Lower lobe of right lung (tissue), 2 donors: ENCODE measurements at places on chromosomes 1 and 21. TPM values are rescaled to one million over a fixed set of nuclear protein-coding genes. Genes with fewer than 3 reads are reported as not detected.

- DNase-seq, result no peak
Observed at GRCh38 chr1:33147997-33148314, 33.9 kb downstream of the TRIM62 start.

DNA sequence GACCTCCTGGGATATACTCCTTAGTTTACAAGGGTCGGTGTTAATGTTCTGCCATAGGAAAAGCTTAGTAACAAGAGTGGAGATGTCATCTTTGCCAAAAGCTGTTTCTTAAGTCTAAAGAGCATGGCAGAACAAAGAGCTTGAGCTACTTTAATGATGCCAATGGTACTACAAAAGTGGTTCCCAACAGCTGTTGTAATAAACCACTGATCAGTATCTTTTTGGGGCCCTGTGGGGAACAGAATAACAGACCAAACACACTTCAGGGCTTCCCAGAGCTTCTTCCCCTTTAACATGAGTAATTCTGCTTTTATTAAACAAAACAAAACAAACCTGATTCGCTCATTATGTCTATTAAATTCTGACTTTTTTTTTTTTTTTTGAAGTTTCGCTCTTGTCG is 116.3 kb downstream of the NCAM2 start:
- DNase-seq, result no peak

DNA sequence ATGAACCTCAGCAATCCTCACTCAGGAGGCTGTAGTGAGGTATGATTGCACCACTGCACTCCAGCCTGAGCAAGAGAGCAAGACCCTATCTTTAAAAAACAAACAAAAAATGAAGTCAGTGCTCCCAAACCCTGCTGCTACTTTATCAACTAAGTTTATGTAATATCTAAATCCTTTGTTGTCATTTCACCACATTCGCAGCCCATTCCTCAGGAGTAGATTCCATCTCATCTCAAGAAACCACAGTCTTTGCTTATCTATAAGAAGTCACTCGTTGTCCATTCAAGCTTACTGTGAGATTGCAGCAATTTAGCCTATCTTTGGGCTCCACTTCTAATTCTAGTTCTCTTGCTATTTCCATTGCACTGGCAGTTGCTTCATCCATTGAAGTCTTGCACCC is 44.3 kb upstream of the RGL1 start:
- no peak for DNase-seq

GRCh38 chr1:28512058-28512611 is 6.3 kb downstream of the RCC1 start:
- no peak for DNase-seq

DNA sequence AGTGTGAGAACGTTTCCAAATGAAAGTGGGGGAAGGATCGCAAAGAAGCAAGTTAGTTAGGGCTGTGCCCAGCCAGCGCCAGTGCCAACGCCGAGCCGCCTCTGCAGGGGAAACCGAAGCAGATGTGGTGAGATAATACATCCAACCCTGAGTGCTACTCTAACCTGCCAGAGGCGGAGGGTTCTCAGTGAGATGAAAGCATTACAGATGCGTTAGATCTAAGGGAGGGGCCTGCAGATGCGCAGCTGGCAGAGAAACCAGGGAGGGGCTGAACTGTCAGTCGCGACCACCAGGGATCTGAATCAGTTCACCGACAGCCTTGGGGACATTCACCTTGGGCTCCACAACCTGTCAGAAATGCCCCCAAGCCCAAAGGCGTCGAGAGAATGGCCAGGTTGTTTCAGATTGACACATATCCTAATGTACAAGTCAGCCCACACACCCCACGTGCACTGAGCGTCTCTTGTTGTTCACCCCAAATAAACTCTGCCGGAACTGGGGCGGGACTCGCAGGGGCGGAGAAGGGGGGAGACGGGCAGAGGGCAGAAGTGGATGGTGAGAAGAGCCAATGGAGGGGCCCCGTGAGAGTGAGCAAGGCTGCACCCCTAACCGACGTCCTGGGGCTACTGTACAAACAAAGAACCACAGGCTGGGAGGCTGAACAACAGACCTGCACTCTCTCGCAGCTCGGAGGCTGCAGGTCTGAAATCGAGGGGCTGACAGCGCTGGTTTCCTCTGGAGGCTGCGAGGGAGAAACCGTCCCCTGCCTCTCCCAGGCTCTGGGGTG is 8.7 kb upstream of the UMODL1 start:
- DNase-seq, result peak; percentile 86

DNA sequence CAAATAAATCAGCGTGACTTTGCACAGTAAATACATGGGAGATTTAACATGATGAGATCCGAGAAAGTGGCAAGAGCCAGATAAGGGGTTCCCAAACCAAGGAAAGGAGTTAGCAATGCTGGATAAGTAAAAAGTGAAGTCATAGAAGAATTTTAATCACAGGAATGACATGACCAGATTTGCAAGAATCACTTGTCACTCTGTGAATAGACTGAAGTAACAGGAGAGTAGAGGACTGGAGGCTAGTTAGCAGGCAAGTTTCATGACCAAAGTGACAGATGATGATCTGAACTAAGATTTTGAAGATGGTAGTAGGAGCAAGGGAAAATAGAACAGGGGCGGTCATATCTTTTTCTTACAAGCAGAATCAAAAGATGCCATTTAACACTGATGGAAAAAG is 8.4 kb downstream of the CFH start:
- no peak for DNase-seq

DNA sequence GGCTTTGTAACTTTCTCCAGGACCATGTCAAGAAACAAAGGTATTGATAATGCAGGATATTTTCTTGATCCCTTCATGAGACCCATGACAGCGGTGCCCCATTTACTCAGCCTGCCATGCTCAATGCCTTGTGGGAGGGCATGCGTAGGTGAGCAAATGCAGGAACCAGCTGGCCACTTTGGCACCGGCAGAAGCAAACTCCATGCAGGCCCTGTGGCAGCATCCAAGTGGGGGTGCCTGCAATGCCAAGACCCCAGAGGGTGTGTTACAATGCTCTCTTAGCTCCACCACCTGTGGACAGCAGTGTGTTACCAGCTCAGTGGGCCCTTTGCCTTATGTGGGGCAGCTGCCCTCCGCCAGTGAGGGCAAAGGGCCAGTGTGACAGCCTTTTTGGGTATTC is 108.1 kb downstream of the ATP1B1 start:
- no peak for DNase-seq

- no peak for DNase-seq
Observed at GRCh38 chr1:224168859-224169380, 14.1 kb upstream of the DEGS1 start.

- no peak for DNase-seq
Observed at GRCh38 chr1:190138266-190138665, 339.4 kb downstream of the BRINP3 start.

GRCh38 chr1:157352216-157352615 is 200.1 kb downstream of the FCRL5 start:
- DNase-seq, result no peak

- no peak for DNase-seq
Observed at GRCh38 chr21:42413093-42413492, 9.4 kb downstream of the UBASH3A start.

GRCh38 chr21:31972622-31973021 is 99.8 kb downstream of the HUNK start:
- DNase-seq, result no peak

GRCh38 chr1:187645651-187646050 is 816.9 kb downstream of the PLA2G4A start:
- DNase-seq, result no peak

- DNase-seq, result no peak
Observed at GRCh38 chr1:180392020-180392419, 110.4 kb downstream of the ACBD6 start.

GRCh38 chr1:60078182-60078581 is 4.6 kb upstream of the C1orf87 start:
- no peak for DNase-seq

GRCh38 chr21:39721885-39722284 is 23.1 kb upstream of the IGSF5 start:
- no peak for DNase-seq

- no peak for DNase-seq
Observed at GRCh38 chr1:193971595-193971994, 785.2 kb upstream of the B3GALT2 start.

DNA sequence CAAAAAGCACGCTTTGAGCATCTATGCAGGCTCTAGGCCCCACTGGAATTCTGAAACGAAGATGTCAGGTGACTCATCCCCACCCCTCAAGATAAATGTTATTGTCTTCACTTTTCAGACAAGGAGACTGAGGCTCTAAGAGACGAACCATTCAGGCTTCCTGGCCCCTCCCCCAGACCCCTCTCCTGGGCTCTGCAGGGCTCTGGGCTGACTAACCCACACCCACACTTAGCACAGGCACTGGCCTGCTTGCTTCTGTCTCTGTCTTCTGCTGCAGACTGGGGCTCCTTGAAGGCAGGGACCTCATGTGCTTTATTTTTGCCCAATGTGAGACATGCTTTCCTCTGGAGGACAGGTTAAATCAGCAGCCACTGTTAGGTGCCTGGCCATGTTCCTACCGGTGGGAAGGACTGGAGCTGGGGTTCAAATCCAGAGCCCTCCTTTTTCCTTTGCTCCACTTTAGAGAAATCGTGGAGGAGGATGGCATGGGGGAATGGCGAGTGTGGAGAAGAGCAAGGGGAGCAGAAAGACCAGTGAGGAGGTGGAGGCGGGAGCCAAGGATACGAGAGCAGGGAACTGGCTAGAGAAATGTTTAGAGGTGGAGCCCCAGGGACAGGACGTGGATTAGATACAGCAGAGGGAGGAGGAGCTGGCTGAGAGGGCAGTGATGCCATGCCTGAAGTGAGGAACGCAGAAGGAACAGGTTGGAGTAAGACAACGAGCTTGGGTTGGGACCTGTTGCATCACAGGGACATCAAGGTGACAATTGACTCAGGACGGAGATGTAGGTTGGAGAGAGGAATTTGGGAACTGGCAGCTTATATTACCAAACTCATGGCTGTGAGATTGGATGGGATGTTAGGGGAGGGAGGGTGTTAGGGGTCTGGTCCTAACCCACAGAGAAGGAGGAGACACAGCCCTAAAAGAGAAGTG is 1.7 kb downstream of the TMEM125 start:
- DNase-seq, result no peak

DNA sequence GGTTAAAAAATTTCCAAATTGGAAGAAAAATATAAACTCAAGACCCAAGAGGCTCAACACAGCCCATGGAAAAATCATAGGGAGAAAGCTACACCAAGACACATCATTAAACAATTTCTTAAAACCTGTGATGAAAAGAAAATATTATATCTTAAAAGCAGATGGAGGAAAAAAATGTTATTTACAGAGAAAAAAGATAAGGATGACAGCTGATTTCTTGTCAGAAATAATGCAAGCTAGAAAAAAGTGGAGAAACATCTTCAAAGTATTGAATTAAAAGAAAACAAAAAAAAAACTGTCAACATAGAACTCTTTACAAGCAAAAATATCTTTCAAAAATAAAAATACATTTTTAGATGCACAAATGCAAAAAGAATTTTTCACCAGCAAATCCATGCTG is 930.5 kb downstream of the ADGRL2 start:
- no peak for DNase-seq

BGLAP gene
- 4.8 TPM for total RNA-seq

L1TD1 gene
- 0.59 TPM for total RNA-seq

OR2T2 gene
- not detected for total RNA-seq

AZIN2 gene
- total RNA-seq, result 2.4 TPM

PDE9A gene
- 12.8 TPM for total RNA-seq

WNT3A gene
- 6.0 TPM for total RNA-seq
